ENCODE measurements at places on chromosomes 6 and 20.
A peak's percentile ranks its signal among the peaks of the same experiment; 100 is the strongest.

DNA sequence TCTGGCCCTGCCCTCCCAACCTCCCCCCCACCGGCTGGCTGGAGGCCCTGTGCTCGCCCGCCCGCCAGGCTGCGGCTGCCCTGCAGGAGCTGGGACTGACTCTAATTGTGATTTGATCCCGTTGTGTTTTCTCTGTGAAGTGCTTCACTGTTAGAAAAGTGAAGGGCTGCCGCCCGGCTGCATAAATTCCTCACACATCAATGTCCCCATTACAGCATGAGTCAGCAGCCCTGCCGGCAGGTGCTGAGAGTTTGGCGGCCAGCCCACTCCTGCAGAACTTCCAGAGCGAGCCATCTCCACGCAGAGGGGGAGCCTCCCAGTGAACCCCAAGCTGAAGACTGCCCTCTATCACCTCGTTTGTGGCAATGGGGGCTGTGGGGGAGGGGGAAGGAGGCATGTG lies 137.9 kb downstream of the DLL1 start:
- peak; percentile 76 for DNase-seq

DNA sequence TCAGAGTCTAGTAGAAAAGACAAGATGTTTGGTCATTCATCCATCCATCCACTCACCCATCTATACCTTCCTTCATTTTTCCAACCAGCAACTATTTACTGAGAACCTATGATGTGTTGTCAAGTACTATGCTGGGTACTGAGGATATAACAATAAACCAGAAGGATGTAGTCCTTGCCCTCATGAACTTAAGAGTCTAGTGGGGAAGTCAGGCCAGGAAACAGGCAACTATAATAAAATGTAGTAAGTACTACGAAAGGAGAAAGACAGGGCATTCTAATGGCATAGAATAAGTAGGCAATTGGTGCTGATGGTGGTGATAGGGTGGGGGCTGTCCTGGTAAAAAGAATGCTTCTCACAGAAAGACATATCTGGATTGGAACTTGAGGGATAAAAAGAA lies 245.7 kb downstream of the BTBD9 start:
- DNase-seq: no peak

DNA sequence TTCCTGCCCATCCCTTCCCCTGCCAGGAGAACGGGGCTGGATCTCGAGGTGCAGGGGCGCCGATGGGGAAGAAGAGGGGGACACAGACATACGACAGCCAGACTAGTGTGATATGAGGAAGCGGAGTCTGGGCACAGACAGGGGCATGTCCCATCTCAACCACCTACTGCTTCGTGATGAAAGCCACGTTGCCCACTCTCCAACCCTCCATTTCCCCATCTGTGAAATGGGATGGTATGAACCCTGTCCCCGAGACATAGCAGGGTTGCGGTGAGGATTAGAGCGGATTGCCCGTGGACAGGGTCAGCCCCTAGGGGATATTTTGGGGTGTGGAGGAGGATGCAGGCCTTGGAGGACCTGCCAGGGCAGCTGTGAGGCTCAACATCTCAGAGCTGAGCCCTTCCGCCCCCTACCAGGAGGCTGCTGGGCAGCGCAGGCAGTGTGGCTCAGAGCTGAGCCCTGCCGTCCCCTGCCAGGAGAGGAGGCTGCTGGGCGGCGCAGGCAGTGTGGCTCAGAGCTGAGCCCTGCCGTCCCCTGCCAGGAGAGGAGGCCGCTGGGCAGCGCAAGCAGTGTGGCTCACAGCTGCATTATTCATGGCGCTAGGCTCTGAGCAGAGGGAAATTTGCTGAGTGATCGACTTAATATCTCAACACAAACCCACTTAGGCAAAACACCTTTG lies 71.7 kb downstream of the GRM4 start:
- DNase-seq: no peak

GRCh38 chr20:63752411-63753101 lies 13.0 kb downstream of the SLC2A4RG start:
- no peak for DNase-seq

DNA sequence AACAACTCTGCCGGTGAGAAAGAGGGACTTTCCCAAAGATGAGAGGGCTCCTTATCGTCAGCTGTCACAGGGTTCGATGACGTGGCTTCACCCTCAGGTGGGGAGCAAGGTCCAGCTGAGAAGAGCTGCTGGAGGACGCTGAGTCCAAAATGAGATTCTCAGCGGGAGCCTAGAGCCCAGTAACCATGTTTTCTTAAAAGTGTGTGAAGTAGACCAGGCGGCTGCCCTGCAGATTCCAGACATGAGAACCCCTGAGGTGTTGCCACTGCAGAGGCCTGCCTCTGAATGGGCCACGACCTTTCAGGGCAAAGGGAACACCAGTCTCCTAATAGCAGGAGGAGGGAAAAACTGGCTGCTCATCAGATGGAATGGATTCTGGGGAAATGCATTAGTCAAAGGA lies 375.1 kb downstream of the BTBD9 start:
- no peak for DNase-seq

- no peak for DNase-seq
Measured at GRCh38 chr6:40312213-40313015, 274.8 kb downstream of the LRFN2 start.

- peak; percentile 87 for DNase-seq
Measured at GRCh38 chr6:138773177-138774091, at the start of gene CCDC28A. Gene CCDC28A, plus strand, starts transcription at chr6:138773769. Its CDS starts 2,352 bp downstream, at chr6:138776121.

DNA sequence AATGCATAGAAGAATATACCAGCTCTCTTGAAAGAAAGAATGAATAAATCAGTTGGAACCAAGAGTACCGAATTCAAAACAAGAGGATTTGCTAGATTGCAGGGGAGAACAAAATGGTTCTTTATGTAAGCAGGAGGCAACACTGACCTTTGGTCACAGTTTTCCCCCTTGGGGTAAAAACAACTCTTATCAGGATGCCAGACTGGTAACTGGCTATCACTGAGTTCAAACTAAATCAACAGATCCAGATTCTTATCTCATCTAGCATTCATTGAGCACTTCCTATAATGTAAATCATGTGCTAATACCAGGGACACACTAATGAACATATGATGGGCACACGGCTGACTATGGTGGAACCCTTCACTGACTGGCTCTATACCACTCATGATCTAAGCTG lies 4.8 kb upstream of the IL17F start:
- DNase-seq: no peak

DNA sequence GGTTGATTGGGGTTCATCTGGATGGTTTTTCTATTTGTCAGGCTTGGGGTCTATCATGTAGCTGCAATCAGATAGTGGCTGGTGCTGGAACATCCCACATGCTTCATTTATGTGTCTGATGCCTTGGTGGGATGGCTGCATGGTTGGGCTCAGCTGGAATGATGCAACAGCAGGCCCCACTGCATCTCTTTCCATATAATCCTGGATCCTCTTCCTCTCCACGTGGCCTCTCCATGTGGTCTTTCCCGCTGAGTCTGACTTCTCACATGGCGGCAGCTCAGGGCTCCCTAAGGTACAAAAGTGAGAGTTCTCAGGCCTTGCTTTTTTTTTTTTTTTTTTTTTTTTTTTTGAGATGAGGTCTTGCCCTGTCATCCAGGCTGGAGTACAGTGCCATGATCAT lies 65.0 kb upstream of the SUPT3H start:
- no peak for DNase-seq

GRCh38 chr6:119022796-119023195 lies 55.7 kb downstream of the FAM184A start:
- DNase-seq: no peak

GRCh38 chr6:32799168-32799567 lies 17.6 kb downstream of the HLA-DOB start:
- DNase-seq: no peak

DNA sequence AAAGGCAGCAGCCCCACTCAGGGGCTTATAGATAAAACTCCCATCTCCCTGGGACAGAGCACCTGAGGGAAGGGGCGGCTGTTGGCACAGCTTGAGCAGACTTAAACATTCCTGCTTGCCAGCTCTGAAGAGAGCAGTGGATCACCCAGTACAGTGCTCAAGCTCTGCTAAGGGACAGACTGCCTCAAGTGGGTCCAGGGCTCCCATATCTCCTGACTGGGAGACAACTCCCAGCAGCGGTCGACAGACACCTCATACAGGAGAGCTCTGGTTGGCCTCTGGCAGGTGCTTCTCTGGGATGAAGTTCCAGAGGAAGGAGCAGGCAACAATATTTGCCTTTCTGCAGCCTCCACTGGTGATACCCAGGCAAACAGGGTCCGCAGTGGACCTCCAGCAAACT lies 810.1 kb downstream of the EYS start:
- DNase-seq: no peak

GRCh38 chr6:166023273-166023989 lies 144.2 kb downstream of the TBXT start:
- DNase-seq: no peak

DNA sequence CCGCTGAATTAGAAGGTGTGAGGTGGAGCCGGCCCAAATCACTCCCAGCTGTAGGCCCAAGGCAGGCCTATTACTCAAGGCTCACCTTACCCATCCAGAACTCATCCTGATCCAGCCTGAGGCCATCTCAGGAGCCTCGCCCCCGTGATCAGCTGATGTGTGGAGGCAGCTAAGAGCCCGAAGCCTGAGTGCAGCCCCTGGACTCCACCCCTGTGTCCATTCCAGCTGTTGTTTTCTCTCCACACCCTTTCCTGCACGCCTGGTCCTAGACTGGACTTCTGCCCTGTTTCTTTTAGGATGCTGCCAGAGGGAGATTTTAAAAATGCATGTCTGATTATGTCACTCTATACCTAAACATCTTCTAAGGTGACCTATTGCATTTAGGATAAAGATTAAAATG lies 124.7 kb upstream of the SUPT3H start:
- DNase-seq: no peak

DNA sequence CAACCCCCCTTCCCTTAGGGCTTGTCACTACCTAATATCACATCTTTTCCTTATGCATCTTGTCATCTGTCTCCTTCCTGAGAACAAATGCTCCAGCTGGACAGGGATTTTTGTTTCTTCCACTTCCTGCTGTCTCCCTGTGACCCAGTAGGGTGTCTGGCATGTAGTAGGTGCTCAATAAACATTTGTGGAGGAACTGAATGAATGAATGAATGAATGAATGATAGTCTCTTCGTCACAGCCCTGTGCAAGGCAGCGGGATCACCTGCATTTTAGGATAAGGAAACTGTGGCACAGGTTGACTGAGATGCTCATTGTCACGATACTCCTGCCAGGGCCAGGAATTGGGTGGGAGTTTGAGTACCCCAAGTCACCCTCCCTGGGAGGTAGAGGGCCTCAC lies 14.2 kb downstream of the LEMD2 start:
- DNase-seq: no peak

DNA sequence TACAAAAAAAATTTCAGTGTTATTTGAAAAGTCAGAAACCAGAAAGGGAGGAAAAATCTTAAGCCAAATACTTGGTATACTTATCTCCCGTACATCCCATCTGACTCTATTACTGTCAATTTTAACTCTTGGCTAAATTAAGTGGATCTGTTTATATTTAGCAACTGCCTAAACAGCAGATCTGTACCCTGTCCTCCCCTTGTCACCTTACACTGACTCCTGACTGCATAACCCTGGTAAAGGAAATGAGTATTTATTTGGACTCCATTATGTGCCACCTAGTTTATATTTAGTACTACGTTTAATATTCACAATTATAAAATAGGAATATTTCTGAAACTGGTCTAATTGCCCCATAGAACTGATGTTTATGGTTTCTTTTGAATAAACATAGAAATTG lies 730.2 kb upstream of the GJE1 start:
- DNase-seq: no peak

DNA sequence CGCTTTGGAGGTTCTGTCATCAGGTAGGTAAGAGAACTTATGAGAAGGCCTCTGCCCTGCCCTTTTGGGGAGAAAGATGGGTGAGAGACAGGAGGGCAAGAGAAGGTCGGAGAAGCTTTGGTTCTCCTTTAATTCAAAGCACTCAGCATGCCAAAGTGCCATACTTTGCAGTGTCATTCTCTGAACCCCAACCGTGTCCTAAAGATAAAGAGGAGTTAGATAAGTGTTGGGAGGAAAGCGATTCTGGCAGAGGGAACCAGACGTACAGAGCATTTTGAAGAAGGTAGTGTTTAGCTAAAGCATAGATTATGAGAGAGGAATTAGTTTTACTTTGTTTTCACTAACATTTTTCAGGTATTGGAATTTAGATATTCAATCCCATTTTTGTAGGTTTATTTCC lies 40.3 kb downstream of the NKAIN2 start:
- no peak for DNase-seq

- DNase-seq: no peak
Measured at GRCh38 chr6:118750143-118750542, 98.8 kb upstream of the CEP85L start.

DNA sequence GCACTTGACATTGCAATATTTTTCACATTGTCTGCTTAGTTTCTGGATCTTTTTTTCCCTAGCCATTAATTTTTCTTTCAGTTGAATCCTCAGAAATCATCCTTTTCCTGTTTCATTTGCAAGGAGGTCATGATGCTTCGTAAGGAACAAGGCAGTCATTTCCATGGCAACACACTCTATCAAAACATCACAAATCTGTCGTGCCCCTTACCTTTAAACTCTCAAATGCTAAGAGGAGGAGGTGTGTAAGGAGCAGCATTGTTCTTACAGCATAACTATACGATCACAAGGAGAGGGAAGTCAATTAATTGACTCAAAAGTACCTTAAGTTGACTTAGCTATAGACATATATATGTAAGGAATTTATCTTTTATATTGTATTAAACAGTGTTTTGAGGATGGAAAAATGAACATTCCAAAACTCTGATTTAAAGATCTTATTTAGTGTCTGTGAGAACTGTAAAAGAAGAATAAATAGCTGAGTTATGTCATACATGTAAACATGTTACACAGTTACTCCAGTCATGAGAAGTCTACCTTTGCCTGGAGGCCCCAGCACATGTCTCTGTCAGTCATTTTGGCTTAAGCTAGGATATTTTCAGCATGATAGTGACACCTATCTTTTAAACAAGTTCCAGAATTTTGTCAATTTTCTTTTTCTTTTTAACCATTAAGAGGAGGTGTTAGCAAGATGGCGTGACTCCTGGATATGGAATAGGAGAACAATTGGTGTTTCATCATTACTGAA lies 41.6 kb downstream of the CDKAL1 start:
- DNase-seq: no peak

GRCh38 chr20:13271098-13271497 lies 50.0 kb downstream of the ISM1 start:
- no peak for DNase-seq

GRCh38 chr20:23195636-23196035 lies 109.5 kb upstream of the CD93 start:
- no peak for DNase-seq

DNA sequence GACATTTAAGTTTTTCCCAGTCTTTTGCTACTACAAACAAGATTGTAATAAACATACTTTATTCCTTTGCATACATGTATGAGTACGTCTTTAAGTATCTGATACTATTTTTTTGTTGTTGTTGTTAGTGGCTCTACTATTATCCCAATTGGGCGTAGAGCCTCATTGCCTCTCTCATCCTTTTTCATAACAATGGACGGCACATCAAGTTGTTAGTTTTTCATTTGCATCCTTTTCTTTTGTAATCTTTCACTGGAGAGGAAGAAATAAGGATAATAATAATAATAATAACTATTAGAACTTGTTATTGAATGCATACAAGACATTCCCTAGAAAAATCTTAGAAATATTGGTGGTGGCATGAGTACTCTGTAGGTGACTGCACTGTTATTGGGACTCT lies 23.1 kb downstream of the HS3ST5 start:
- DNase-seq: no peak

- no peak for DNase-seq
Measured at GRCh38 chr6:153015094-153015640, 12.7 kb upstream of the MTRF1L start.

- peak; percentile 16 for DNase-seq
Measured at GRCh38 chr6:41705996-41706835, 29.2 kb downstream of the TFEB start.

- peak; percentile 18 for DNase-seq
Measured at GRCh38 chr6:33672808-33673207, 38.7 kb downstream of the UQCC2 start.

Data from NT2/D1 (cell line).